ENCODE measurements at places on chromosomes 16 and 17. TPM values are rescaled to one million over a fixed set of nuclear protein-coding genes. Genes with fewer than 3 reads are reported as not detected.

MT4 gene
- total RNA-seq = not detected

KRTAP4-11 gene
- not detected for total RNA-seq

TRIM65 gene
- total RNA-seq = 27.9 TPM

BRCA1 gene
- total RNA-seq = 19.7 TPM

OMG gene
- not detected for total RNA-seq

ANTKMT gene
- total RNA-seq = 54.5 TPM

C16orf54 gene
- total RNA-seq = not detected

SLC5A10 gene
- 0.26 TPM for total RNA-seq
